Stimulated activated CD4-positive, alpha-beta T cell treated with anti-CD3 and anti-CD28 coated beads, Interleukin-15, amount 100 ng/mL, for 1 hour (primary cell): ENCODE measurements at places on chromosomes 2 and 18.

DNA sequence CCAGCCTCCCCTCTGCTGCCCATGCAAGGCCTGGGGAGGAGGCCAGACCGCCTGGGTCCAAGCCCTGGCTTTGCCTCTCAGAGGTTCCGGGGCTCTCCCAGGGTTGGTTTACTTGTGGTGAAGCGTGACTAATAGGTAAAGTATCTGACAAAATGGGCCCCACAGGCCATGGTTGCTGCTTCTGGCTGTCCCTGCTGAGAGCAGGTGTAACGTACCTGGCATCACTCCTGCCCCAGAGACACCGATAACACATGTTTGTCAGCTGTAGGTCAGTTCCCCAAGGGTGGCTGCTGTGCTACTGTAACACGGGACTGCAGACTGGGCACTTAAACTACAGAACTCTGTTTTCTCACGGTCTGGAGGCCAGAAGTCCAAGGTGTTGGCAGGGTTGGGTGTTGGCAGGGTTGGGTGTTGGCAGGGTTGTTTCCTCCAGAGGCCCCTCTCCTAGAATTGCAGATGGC lies 34.1 kb downstream of the ODC1 start:
- DNase-seq = no peak

- no peak for DNase-seq
These were observed 369.1 kb downstream of the SETBP1 start for GRCh38 chr18:45049578-45050319.

DNA sequence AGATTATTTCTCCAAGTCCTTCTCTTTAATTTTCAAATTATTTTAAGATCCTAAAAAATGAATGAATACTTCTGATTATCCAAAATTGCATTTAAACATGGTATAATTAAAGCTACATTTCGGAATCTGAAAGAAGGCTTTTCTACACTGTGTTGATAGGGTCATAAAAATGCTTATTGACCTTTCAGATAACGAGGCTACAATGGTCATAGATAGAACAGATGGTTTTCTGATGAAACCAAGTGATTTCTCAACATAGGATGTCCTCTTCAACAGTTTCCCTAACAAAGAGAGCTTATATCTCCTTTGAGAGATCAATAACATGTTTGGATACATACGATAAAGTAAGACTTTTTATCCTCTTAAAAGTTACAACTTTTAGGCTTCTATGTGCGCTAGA lies 201.1 kb downstream of the PTH2R start:
- DNase-seq = no peak

GRCh38 chr2:241252778-241253475 lies 62.5 kb downstream of the HDLBP start:
- no peak for DNase-seq

DNA sequence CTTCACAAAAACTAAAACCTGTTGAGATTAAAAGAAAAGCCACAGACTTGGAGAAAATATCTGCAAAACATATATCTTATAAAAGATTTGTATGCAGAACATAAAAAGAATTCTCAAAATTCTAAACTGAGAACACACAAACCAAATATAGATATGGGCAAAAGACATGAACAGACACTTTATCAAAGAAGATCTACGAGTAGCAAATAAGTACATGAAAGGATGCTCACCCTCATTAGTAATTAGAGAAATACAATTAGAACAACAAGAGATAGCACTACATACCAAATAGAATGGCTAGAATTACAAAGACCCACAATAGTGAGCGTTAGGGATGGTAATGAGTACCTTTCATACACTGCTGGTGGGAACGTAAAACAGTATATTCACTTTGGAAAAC lies 63.9 kb upstream of the ZNF397 start:
- no peak for DNase-seq

DNA sequence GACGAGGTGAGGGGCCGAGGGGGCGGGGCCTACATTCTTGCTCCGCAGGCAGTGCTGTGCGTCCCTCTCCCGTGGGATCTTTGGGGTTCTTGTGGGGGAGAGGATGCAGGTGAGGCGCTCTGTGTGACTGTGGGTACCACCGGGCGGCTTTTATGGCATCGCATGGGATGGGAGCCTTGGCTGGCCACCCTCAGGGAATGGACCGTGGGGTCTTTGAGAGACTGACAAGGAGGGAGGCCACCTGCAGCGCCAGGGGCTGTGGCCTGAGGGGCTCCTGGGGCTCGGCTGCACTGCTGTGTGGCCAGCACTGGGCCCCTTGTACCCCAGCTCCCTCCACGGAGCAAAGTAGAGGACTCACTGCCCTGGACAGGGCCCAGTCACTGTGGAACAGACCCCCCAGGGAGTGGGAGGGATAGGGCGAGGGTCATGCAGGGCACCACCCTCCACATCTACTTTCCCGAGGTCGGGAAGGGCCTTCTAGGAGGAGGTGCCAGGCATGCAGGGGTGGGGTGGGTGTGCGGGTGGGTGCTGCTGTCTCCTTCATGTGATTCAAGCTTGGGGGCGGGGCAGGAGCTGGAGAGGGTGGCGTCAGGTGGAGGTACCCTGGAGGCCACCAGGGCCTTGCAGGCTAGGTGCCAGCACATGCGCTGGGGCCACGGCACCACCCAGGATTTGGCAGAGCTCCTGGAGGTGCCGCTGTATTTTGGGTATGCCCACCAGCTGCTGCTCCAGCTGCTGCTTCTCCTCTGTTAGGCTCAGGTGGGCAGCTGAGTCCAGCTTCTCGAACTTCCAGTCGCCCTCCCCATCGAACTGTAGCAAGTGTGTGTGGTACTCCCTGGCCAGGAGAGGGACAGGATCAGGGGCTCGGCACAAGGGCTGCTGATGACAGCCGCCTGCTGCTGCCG lies 1072.4 kb downstream of the RPIA start:
- no peak for DNase-seq

GRCh38 chr2:12895017-12895416 lies 178.3 kb downstream of the TRIB2 start:
- DNase-seq = no peak
